Psoas muscle (tissue), 8 donors: ENCODE measurements at places on chromosomes 2 and 18. TPM values are rescaled to one million over a fixed set of nuclear protein-coding genes. Genes with fewer than 3 reads are reported as not detected.

- DNase-seq = no peak
Observed at GRCh38 chr2:215607766-215608165, 171.9 kb upstream of the FN1 start.

- no peak for DNase-seq
Observed at GRCh38 chr2:50613161-50613560, 418.8 kb downstream of the NRXN1 start.

Gene PLA2R1
- 0.97 TPM for total RNA-seq

GRCh38 chr2:37059841-37060240 lies 24.3 kb downstream of the HEATR5B start:
- no peak for DNase-seq

Gene ACMSD
- not detected for total RNA-seq

- DNase-seq = no peak
Observed at GRCh38 chr2:219829667-219830352, 202.4 kb downstream of the SLC4A3 start.

DNA sequence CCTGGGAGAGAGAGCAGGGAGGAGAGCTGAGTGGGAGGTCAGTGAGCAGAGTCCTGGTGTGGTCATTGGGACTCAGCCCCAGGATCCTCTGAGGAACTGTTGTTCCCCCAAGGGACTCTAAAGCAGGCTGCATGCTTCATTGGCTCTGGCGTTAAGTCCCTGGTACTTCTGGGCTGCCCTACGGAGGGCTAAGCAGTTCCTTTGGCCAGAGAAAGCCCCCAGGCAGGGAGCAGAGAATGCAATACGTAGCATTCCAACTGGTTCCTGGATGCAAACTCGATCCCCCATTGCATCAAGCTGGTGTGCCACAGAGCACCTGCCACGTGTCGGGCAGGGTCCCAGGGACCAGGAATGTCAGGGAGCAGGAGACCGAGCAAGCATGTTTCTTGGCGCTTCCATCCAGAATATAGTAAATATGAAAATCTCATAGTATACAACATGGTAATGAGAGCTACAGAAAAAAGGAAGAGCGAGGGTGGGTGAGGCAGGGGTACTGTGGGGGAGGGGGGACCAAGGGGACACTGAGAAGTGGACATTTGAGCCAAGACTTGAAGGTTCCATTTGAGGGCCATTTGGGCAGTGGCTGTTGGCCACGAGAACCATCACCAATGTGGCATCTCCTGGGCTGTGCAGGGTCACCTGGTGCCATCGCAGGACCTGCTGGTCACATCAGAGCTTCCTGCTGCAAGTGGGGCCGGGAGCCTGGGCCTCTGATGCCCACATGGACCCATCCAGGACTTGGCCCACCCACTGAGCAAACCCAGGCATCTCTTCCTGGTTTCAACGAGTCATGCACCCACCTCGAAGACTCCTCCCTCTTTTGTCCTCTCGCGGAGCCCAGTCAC lies 160.4 kb downstream of the ASB1 start:
- DNase-seq = no peak

Gene CNTNAP5
- not detected for total RNA-seq

Gene GALNT3
- 0.69 TPM for total RNA-seq

GRCh38 chr2:39603436-39603835 lies 62.3 kb upstream of the TMEM178A start:
- no peak for DNase-seq

DNA sequence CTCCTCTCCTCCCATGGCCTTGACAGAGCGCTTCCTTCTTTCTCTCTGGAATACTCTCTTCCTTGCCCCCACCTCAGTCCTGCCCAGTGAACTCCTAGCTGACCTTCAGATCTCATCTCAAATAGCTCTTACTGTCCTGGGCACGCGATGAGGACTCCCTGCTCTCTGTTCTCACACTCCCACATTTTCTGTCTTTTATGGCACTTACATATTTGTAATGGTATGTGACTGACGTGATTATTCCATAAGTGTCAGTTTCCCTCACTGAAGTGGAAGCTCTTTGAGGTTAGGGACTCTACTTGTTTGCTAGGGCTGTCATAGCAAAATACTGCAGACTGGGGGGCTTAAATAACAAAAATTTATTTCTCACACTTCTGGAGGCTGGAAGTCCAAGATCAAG lies 1.7 kb upstream of the DYSF start:
- DNase-seq = no peak

Gene ABHD1
- 1.4 TPM for total RNA-seq

DNA sequence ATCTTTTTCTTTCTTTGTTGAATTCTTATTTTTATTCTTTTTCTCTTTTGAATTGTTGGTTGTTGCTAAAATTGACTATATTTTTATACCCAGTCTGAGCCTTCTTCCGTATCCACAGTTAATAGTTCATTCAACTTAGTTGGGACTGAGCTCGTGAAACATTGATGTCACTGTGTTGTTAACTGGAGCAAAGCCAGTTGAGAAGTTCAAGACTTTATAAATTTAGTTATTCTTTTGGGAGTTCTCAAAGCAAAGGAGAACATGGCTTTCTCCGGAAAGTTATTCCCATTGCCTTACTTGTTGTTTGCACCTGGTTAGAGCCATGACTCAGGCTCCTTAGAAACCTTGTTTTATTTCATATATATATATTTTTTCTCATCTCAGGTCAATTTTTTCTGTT lies 8.8 kb downstream of the CTLA4 start:
- no peak for DNase-seq

GRCh38 chr2:239255218-239255617 lies 145.6 kb downstream of the HDAC4 start:
- no peak for DNase-seq

- DNase-seq = no peak
Observed at GRCh38 chr18:36757081-36757480, 71.7 kb downstream of the TPGS2 start.

DNA sequence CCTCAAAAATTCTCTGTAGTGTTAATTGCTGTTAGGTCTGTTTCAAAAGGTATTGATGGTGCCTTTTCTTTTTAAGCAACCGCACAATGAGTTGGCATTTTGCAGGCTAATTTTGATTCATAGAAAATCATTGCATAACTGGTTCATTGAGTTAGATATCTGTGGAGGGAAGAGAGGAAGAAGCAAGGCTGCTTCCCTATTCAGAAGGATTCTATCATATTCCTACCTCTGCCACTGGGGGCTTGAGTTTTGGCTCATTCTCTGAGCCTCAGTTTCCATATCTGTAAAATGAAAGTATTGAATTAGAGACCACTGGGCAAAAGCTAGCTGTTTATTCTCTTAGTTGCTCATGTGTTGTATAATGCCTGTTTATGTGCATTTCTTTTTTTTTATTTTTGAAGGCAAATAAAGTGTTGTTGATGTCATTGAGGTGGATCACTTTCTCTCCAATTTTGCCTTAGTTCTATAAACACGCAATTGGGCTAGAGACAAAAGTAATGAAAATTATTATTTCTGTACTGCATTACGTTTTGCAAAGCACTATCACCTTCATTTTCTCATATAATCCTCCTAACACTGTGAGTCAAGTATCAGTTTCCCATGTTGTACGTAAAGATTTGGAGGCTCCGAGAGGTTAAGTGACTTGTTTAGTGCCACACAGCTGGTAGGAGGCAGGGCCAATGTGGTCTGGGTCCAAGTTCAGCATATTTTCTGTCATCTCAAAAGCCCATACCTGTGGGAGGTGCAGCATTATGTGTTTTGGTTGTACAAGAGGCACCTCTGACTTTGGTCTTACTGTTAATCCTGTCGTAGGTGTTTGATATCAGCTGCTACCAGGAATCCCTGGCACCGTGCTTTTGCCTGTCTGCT lies 5.9 kb downstream of the TRIB2 start:
- DNase-seq = no peak

Gene POLE4
- 74.4 TPM for total RNA-seq

Gene POTEC
- total RNA-seq = not detected

Gene LBX2
- not detected for total RNA-seq

Gene DCDC2C
- total RNA-seq = not detected

- no peak for DNase-seq
Observed at GRCh38 chr18:50427896-50428295, 53.0 kb downstream of the SKA1 start.

GRCh38 chr2:109535217-109535946 lies 78.4 kb downstream of the SEPTIN10 start:
- DNase-seq = no peak

Gene CYP26B1
- total RNA-seq = 3.2 TPM

- no peak for DNase-seq
Observed at GRCh38 chr2:12856934-12857601, 140.3 kb downstream of the TRIB2 start.

Gene SERPINB13
- not detected for total RNA-seq

Gene SERPINB5
- total RNA-seq = not detected

GRCh38 chr2:118693287-118693822 lies 154.1 kb downstream of the EN1 start:
- DNase-seq = no peak

Gene NYAP2
- total RNA-seq = 0.56 TPM

Gene NAB1
- 16.9 TPM for total RNA-seq

DNA sequence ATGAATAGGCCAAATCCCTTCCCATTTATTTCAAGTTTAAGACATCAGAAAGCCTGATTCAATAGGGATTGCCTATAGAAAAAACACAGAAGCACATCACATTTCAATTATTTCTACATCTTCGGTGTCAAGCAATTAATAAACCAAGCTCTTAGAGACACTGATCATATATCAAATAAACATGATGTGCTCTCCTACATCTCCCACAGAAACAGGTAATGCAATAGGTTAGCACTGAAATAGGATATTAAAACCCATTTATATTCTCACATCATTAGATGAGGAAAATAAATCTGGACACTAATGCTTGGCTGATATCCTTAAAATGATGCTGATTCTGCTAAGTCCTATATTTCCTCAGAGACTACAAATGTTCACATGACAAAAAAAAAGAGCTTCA lies 364.7 kb downstream of the MBD2 start:
- no peak for DNase-seq
